Smooth muscle cell of bladder (primary cell): ENCODE measurements at places on chromosomes 1 and 21. TPM values are rescaled to one million over a fixed set of nuclear protein-coding genes. Genes with fewer than 3 reads are reported as not detected.

PTGS2 gene
- 30.7 and 53.3 TPM in 2 replicates for total RNA-seq

GBP5 gene
- 0.09 and 0.14 TPM in 2 replicates for total RNA-seq

UMODL1 gene
- total RNA-seq, result 0.09 and 0.14 TPM in 2 replicates

KCNQ4 gene
- total RNA-seq, result under 0.01 TPM in 1 of 2 replicates, not detected in the other

CNN3 gene
- 409 and 568 TPM in 2 replicates for total RNA-seq

TAS1R1 gene
- not detected in 2 replicates for total RNA-seq

SLC25A34 gene
- 0.14 and 0.37 TPM in 2 replicates for total RNA-seq

EFNA3 gene
- 0.14 and 0.83 TPM in 2 replicates for total RNA-seq

BRINP3 gene
- not detected in 2 replicates for total RNA-seq

UBXN10 gene
- total RNA-seq, result under 0.01 and 0.14 TPM in 2 replicates

LAMC2 gene
- 8.5 and 12.5 TPM in 2 replicates for total RNA-seq

KISS1 gene
- 0.71 TPM in 1 of 2 replicates, not detected in the other for total RNA-seq

CIART gene
- total RNA-seq, result 3.0 and 4.6 TPM in 2 replicates

CYP4A22 gene
- total RNA-seq, result not detected in 2 replicates

TRIM63 gene
- total RNA-seq, result 0.74 TPM in 1 of 2 replicates, not detected in the other

CFAP298 gene
- 18.5 and 22.2 TPM in 2 replicates for total RNA-seq

SPAG17 gene
- under 0.01 and 0.37 TPM in 2 replicates for total RNA-seq

TM2D1 gene
- 48.2 and 56.0 TPM in 2 replicates for total RNA-seq

GRIK3 gene
- total RNA-seq, result not detected in 2 replicates

GPBP1L1 gene
- total RNA-seq, result 60.4 and 62.7 TPM in 2 replicates
